ENCODE measurements at places on chromosomes 6 and 20.

DNA sequence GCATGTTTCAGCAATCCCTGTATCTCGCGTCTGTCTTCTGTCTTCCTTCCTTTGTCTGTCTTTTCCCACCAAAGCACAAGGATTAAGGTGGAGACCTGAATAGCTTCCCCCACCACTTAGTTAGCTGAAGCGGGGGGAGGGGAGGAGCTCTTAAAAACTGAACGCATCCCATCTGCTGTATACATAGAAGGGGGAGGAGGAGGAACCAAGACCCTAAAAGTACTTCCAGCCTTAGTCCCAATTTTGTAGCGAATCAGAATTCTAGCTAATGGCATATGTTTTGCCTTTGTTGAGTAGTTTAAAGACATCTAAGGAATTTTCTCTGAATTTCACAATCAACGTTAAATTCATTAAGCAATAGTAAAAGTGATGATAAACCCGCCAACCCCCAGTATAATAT is 47.9 kb downstream of the GNAS start:
- DNase-seq = no peak

DNA sequence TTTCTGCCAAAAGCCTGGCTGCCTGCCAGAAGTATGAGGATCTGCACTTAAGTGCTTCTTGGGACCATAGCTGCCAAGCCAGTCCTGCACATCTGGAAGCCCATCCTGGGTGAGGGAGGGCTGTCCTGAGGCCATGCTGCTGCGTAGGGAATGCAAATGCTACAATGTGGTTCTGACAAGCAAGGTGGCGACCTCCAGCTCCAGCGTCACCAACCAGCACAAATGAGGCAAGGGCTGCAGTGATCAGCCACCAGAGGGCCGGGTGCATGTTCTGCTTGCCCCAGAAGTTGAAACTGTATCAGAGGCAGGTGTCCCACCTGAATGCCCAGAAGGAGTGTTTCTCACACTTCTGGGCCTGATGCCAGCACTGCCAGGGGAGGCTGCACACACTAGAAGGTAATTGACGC is 99.1 kb upstream of the KCNQ5 start:
- DNase-seq = peak; percentile 36

- no peak for DNase-seq
These were observed 22.8 kb downstream of the FITM2 start for GRCh38 chr20:44288252-44288651.

GRCh38 chr20:24950128-24950835 is 1.2 kb downstream of the CST7 start:
- DNase-seq = no peak

GRCh38 chr6:28506807-28507475 is 8.7 kb downstream of the GPX6 start:
- no peak for DNase-seq

GRCh38 chr6:14326774-14327173 is 209.2 kb downstream of the CD83 start:
- DNase-seq = no peak

DNA sequence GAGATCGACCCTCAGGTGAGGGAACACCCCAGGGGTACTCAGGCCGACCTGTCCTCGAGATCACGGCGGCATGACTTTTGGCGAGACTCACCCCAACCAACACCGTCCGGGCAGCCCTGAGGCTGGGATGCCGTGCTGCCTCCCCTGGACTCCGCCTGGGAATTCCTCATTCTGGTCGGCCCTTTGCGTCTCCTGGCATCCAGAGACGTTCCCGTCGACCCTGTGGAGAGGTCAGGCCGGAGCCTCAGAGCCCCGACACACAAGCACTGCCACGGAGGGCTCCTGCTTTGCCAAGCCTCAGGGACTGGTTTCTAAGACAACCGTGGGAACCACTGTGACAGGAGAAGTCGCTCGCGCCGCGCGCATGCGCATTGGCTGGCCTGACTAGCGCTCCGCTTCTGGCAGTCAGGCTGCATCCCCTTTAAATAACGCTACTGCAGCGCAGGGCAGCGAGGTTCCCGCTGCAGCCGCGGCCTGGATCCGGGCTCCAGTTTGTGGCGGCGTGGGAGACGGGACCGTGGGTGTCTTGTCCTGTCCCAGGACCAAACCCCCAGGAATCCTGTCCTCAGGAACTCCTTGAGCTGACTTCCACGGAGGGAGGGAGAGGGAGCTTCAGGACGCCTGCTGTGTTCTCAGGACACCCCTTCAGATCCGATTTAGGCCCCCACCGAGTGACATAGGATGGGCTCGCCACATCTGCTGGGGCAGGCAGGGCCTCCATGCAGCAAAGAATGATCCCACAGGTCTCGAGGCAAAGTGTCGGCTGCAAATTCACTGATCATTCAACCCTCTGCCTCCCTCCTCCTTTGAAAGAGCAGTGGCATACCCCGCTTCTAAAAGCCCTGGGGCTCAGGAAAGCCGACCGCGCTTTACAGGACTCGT is 163.2 kb upstream of the ZNF337 start:
- DNase-seq = peak; percentile 70

- no peak for DNase-seq
These were observed 17.1 kb upstream of the CALHM6 start for GRCh38 chr6:116444092-116444491.

DNA sequence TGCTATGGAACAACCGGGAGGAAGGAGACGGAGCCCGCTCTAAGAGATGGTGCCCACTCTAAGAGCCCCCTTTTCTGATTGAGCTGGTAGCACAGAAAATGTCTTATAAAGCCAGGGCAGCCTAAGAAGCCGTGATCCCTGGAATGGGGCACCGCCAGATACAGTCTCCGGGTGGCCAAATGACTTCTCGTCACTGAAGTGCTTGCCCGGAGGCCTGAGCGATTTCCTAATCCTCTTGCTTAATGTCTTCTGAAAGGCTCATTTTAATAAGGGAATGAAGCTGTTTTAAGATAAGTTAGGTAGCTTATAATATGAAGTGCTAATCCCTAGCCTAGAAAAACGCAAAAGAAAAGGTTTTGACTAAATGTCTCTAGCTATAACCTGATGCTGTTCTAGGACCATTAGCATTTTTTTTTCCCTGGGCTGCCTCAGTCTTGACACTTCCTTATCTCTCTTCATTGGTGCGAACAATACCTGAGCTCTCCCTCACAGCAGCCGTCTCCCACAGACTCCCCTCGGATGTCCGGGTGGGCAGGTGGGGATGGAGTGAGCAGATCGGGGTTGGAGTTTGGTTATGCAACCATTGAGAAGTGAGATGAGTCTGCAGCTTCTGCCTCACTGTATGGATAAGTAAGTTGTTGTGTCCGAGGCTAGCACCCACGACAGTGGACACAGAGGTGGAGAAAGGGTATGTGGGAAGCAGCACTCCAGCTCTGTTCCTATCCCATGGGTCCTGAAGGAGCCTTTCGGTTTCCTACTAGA is 559.4 kb upstream of the AGPAT4 start:
- no peak for DNase-seq

- DNase-seq = peak; percentile 17
These were observed 45.8 kb downstream of the AHI1 start for GRCh38 chr6:135451617-135452190.

GRCh38 chr6:112842330-112842685 is 495.2 kb downstream of the RFPL4B start:
- no peak for DNase-seq

- DNase-seq = no peak
These were observed 133.9 kb downstream of the AGPAT4 start for GRCh38 chr6:161139766-161140553.

GRCh38 chr6:33452496-33452895 is 1.9 kb upstream of the ZBTB9 start:
- DNase-seq = no peak

DNA sequence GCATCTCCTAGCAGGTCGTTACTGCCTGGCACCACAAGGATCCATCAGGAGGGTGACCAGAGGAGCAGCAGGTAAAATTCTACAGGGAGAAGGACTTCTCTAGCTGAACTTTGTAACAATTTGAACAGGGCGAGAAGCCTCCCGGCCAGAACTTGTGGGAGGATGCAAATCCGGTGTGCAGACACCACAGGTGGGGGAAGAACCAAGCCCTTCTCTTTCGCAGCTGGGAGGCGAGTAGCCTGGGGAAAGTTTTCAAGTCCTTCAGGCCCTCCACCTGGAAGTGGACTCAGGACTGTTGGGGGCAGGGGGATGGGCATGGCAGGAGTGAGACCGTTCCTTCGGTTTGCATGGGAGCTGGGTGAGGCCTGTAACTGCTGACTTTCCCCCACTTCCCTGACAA is 42.7 kb upstream of the FAM210B start:
- no peak for DNase-seq

GRCh38 chr20:48146877-48147276 is 361.6 kb upstream of the SULF2 start:
- DNase-seq = no peak

DNA sequence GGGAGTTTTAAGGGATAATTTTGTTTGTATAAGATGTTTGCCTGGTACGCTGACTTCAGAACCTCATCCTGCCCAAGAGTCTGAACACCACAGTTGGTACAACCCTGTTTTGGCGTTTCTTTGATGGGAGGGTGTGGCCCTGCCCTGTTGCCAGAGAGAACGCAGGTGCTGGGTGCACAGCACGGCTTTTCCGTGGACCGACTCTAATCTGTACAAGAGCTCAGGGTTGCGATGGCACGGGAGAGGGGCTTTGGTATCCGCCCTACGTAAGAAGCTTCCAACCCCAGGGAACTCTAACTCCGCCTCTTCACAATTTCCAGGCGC is 1.3 kb downstream of the CYP24A1 start:
- no peak for DNase-seq

DNA sequence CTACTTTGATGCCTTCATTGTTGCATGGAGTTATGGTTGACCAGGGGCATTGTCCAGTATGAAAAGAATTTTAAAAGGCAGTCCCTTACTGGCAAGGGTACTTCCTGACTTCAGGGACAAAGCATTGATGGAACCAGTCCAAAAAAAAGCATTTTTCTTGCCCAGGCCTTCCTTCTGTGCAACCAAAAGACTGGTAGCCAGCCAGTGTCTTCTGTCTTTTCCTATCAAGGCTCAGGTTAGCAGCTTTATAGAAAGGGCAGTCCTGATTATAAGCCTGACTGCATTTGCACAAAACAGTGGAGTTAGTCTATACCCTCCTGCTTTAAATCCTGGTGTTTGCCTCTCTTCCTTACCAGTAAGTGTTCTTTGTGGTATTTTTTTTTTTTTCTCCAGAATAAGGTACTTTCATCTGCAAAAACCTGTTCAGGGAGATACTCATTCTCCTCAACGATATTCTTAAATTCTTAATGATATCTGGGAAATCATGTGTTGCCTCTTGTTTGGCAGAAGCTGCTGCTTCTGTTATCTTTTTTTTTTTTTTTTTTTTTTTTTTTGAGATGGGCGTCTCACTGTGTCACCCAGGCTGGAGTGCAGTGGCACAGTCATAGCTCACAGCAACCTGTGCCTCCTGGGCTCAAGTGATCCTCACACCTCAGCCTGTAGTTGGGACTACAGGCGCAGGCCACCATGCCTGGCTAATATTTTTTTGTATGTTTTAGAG is 33.9 kb downstream of the SCAF8 start:
- no peak for DNase-seq

DNA sequence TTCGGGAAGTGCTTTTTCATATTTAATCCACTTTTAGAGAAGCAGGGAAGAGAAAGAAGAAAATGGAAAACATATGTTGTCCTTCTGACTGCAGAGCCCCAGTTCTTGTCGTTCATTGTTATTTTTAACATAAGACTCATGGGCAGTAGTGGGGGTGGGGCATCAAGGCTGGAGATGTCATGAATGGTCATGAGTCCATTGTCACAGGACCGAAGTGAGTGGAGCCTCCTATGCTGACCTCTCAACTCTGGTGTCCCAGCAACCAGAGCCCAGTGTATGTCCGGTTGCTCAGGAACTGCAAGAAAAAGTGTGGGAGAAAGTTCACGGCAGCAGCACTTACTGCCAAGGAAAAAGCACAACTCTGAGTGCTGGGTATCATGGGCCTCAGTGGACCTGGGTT is 108.6 kb downstream of the BANF2 start:
- DNase-seq = no peak

DNA sequence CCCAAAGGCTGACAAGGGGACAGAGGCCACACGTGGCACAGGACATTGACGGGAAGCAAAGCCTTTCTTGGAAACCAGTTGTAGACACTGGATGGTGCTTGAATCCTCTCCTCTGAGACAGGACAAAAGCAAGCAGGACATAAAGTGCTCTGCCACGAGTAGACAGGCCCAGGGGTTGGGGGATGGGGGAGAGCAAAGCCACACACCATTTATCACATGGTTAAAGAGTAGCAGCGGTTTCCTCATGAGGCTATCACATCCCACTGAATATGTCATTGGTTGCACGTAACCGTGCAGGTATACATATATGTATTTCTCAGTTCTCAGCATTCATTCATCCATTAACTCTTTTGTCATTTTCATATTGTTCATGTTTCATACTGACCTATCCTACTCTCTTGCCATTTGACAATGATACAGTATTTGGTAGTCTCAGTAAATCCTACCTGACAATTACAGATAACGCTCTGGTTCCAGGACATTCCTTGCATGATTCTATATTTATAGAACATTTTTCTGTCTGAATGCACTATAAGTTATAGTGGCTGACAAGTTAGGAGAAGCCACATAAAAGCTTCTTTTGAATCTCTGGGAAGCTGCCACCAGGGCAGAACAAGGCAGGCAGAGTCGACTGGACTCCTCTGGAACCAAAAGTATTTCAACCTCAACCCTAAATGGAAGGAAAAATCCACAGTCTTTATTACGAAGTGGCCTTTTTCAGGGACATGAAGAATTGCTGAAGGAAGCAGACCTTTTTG is 23.5 kb downstream of the METTL24 start:
- DNase-seq = no peak

GRCh38 chr6:113924312-113924723 is 46.6 kb downstream of the HDAC2 start:
- no peak for DNase-seq
